Hematopoietic multipotent progenitor cell (in vitro differentiated cells): ENCODE measurements at places on chromosomes 3 and 15.

DNA sequence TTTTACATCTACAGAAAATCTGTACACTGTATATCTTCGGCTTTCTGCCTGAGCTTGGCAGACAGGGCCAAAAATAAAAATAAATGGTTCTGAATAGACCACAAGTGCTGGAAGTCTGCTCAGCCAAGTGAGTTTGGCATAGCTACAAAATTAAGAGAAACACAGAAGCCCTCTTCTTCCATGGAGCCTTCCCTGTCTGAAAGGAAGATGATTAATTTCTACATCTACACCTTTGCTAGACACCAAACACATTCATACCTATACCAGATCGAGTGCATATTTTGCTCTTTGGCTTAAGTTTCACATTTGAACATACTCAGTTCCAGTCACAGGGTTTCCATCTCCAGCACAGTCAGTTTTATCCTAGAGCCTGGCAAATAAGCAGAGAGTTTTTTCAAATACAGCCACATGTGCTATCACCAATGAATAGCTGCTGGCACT, 224.6 kb downstream of the GREM1 start:
- no peak for DNase-seq

- DNase-seq: no peak
These were observed 4.4 kb upstream of the FOXP1 start for GRCh38 chr3:71587958-71588357.

DNA sequence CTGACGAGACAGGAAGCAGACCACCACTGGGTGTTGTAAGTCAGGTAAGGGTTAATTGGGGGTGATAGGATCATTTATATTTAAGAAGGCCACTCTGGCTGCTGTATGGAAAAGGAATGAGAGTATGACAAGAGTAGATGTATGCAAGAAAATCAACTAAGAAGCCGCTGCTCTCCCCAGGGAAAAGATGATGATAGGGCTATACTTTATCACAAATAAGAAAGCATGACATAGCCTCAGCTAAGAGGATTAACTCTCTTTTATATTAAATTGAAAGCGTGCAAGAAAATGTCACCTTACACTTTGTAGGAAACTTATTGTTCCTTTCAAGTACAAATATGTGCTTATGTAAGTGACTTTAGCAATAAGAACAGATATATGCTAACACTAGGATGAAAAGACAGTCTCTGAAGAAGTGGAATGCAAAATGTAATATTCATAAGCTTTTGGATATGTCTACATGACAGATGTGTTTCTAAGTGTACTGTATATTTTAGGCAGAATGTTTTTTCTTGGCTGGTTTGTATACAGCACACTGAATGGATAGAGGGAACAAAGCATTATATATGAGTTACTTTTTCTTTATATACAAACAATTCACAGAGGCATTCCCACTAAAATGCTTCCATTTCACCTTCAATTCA, 8.7 kb upstream of the NDUFB4 start:
- no peak for DNase-seq

GRCh38 chr15:33980159-33980558, 11.9 kb downstream of the CHRM5 start:
- no peak for DNase-seq

DNA sequence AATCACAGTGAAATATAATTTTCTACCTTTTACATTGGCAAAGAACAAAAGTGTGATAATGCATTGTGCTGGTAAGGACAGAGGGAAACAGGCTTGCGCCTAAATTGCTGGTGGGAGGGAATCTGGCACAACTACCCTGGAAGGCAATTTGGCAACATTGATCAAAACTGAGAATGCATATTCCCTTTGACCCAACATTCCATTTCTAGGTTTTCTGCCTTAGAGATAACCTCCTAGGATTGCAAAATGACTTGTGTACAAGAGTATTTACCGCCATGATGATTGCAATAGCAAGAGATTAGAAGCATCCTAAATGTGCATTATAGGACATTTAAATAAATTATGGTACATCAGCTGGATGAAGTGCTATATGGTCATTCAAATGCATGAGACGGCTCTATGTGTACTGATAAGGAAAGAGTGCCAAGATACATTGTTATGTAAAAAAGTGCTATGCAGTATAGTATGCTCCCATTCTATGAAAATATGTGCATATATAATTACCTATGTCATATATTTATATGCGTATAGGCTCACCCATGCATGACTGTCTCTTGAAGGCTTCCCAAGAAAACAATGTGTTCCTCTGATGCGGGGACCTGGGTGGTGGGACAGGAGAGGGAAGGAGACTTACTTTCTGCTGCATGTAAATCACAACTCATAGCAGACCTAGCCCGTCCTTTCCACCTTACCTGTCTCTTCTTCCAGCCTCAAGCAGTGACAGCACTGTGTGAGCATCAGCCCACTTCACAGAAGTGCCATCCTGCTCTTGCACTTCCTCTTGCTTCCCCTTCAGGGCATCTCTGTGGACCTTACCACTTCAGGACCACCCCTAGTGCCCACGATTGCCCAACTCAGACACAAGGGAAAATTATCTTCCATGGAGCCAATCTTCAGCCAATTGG, 249.9 kb upstream of the TLE3 start:
- DNase-seq: no peak

GRCh38 chr3:79418855-79419621, 348.8 kb downstream of the ROBO1 start:
- DNase-seq: no peak

DNA sequence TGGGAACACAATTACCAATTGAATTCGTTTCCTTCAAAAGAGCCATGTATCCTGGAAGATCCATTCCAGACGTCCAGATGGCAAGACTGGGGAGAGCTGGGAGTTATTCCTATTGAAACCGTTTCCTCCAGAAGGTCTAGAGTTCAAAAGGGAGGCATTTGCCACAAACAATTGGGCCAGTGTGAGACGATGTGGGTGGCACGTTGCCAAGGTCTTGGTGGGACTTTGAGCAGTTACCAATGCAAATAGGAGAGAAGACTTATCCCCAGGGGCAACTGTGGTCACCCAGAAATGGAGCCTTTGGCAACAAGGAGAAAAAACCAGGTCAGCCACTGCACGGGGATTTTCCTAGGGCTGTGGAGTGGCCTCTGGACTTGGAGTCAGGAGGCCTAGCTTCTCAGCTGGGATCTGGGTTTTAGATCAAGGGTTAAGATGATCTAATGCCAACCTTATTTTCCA, 29.6 kb upstream of the TLE3 start:
- no peak for DNase-seq

DNA sequence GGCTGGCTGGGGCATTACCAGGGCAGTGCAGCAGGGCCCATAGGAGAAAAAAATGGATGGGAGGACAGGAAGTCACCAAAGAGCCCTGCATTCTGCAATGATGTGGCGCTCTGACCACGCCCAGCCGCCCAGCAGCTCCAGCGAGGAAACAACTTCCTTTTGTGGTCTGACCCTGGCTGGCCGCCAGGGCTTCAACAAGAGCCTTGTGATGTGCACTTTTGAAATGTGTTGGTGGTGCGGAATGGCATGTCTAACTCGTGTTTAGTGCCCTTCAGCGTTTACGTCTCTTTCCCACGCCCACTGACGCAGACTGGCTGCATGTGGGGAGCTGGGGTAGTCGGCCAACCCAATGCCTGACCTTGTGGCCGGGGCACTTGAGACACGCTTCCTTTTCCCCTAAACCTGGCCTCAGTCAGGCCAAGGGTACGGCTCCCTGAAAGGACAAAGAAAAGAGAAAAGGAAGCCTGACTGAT, 81.9 kb upstream of the CTNNB1 start:
- DNase-seq: peak; percentile 97

- no peak for DNase-seq
These were observed 74.7 kb downstream of the DPPA2 start for GRCh38 chr3:109241459-109242186.

DNA sequence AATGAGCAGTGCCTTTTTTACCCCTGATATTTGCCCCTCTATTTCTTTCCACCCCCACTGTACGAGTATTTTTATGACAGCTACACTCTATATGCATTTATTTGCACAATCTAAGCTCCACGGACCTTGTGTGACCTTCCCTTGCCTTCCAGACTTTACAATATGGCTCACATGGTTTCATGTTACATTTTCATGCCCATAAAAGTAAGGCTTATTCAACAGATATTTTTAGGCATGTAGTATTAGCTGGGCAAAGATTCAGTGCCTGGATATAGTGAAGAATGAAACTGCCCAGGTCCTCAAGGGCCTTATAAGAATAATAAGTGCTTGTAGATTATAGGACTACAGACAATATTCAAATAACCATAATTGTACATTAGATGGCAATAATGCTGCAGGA, 481.9 kb upstream of the CNTN4 start:
- DNase-seq: no peak

DNA sequence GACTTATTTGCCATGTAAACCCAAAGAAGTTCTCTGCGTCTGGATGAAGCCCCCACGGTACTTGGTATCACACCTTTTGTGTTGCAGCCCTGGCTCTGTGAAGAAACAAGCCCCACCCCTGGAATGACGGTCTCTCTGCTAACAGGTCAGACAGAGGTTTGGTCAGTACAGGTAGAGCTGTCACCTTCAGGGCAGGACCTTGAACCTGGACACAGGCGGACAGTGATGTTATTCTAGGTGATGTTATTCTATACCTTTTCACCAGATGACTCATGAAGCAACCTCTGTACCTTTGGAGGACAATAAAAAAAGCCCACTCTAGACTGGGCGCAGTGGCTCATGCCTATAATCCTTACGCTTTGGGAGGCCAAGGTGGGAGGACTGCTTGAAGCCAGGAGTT, 11.0 kb upstream of the GMPPB start:
- no peak for DNase-seq

- DNase-seq: no peak
These were observed 156.3 kb upstream of the STRIT1 start for GRCh38 chr3:155449613-155450267.

- no peak for DNase-seq
These were observed 249.3 kb upstream of the VEPH1 start for GRCh38 chr3:157752554-157752953.

- DNase-seq: no peak
These were observed 145.1 kb downstream of the SEMA6D start for GRCh38 chr15:47862402-47862801.

GRCh38 chr3:52983336-52983807, 62.5 kb downstream of the SFMBT1 start:
- DNase-seq: peak; percentile 79
